Inflammatory macrophage treated with lipopolysaccharide for 1 hour (primary cell): ENCODE measurements at places on chromosomes 3 and 15.

DNA sequence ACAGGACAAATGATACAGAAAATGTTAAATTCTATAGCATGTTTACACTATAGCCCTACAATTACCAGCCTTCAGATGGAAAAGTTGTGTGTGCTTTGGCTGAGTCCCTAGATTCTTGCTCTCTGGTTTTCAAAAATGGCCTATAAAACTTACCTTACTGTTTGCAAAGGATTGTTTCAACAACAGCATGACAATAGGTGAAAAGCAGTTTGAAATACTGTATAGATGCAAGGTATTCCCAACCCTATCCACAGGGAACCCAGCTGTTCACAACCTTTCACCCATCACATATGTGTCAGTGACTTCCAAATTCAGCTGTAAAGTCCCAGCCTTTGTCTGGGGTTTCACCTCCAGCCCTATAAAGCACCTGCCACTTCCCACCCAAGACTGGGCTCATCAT lies 97.3 kb downstream of the NEK10 start:
- DNase-seq: no peak

DNA sequence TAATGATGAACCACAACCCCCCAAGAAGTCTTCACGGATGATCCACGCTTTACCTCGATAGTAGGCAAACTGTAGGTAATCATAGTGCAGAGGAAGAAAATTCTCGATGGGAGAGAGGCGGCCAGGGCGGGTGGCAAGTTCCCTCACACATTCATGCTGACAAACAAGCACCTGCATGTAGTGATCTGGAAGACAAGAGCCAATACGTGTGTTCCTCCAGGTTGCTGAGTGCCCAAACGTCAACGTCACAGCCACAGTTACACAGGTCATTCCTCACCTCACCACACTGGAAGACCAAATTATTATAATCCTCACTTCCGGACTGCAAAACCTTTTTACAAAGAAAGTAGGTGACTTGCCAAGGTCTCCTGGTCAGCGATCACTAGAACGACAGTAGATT lies 131.8 kb downstream of the P3H2 start:
- DNase-seq: no peak

DNA sequence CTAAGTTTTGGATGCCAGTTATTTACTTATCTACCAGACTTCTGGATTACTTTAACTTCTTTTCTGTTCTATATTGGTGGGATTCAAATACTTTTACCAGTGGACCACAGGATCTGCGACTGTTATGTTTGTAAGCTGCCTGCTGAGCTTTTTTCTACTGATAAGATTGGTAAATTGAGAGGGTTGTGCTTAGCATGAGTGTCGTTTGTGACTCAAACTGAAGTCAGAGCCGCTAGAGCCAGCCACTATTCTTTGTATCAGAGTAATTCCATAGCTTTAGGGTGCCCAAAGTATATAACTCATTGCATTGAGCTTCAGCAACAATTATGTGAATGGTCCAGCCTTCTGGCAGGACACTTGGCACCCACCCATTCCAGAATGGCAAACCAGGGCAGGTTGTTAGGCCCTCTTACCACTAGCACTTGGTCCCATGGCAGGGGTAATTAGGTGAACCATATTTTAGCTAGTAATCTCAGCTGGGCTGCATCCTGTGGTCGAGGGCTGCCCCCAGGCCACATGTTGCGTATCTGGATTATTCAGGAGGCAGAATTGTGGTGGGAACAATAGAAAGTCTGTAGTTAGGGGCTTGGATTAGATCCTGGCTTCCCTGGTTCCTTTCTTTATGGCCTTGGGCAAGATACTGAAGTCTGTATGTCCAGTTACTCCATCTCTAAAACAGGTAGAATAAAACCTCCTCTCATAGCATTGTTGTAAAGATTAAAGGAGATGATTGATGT lies 6.0 kb downstream of the PLCL2 start:
- no peak for DNase-seq

GRCh38 chr3:184067573-184068055 lies 14.8 kb downstream of the HTR3C start:
- DNase-seq: no peak

DNA sequence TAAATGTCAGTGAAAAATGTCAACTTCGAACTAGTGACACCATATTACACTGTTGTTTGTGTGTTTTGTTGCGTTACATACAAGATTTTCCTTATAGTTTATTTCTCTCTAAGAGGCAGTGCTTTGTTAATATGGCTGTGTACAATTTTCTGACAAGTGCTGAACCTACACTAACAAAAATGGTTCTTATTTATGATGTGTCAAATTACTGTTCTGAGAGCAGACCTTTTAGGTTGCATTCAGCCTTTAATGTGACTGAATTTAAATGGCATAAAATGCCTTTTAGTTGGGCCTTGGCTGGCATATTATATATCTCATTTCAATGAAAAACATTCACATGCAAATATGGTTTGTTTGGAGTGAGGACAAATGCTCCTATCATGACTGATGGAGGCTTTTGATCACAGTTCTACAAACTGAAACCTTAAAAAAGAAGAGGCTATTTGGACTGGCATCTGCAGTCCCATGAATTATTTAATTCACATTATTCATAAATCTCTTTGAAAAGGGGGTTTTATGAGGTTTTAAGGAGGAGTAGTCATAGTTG lies 750.6 kb downstream of the CADM2 start:
- DNase-seq: no peak

DNA sequence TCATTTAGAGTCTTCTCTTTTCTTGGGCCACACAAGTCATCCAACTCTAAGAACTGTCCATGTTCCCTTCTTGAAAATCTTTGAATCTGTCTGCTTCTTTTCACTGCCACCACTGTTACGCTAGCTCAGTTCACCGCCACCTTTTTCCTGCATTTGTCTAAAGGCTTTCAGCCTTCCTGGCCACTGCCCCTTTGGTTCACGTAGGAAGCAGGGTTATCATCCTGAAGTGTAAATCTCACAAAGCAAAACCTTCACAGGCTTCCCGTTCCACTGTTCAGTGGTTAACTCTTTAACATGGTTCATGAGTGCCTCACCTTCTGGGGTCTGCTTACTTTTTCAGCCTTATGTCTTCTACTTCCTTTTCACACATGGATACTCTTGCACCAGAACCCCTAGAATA lies 26.3 kb upstream of the CCDC39 start:
- no peak for DNase-seq

DNA sequence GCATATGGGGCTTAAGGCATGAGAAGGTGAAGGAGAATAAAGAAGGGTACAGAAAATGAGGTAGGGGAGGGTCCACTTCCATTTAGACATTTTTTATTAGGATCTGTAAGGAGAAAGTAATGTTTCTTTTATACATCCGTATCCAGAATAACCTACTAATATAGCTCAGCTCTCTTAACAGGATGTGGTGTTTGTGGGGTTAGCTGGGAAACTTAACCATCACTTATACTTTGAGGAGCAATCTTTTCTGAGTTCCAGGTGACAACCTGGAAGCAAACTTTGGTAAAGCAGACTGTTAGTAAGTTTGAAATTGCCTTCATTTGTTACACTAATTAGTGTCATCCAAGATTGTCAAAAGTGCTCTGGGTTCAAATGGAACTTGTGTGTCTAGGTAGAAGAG lies 36.6 kb downstream of the BUB1B start:
- DNase-seq: no peak

DNA sequence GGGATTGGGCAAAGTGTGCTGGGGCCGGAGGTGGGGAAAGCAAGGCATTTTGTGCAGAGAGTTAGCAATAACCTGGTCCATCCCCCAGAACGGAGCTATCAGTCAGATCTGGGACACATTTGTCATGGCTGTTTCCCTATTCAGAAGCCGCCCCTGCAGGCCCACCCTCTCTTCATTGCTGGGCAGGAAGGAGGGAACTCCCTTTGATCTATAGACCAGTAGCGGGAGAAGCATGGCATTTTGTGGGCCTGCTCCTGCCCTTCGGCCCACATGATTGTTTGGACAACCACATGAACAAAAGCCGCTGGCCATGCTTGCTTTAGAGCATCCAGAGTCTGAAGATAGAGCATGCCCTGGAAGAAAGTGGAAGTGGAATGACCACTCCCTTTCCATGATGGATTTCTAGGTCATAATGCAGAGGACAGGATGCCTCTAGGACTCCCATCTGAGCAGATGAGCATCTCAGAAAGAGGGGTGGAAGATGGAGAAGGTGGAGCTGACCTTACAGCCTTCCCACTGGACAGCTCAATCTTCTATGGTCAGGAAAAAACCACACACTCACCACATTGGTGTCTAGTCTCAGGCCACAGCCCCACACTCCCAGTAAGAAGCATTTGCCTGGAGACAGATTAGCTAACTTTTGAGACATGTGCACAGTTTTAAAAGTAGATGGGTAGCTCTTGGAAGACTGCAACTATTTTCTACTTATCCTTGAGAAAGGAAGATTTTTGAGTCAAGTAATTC lies 11.9 kb upstream of the LRTM1 start:
- DNase-seq: no peak

DNA sequence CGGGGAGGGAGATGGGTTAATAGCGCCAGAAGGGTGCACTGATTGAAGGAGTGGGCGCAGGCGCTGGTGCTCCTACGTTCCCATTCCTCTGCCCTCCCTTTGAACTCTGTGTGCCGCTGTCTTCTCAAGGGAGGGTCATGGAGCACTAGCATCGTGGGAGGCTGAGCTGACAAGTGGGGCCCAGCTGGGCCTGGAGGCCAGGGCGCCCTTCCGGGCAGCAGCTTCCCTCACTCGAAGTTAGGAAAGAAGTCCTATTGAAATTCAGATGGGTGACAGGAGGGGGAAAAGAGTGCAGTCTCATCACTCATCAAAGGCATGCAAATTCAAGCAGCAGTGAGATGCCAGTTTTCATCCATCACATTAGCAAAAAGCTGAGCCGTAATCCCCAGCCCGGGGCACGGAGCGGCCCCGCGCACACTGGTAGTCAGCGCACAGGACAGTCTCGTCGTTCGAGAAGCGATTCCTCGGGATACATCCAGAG lies 128.2 kb downstream of the LRRK1 start:
- no peak for DNase-seq

DNA sequence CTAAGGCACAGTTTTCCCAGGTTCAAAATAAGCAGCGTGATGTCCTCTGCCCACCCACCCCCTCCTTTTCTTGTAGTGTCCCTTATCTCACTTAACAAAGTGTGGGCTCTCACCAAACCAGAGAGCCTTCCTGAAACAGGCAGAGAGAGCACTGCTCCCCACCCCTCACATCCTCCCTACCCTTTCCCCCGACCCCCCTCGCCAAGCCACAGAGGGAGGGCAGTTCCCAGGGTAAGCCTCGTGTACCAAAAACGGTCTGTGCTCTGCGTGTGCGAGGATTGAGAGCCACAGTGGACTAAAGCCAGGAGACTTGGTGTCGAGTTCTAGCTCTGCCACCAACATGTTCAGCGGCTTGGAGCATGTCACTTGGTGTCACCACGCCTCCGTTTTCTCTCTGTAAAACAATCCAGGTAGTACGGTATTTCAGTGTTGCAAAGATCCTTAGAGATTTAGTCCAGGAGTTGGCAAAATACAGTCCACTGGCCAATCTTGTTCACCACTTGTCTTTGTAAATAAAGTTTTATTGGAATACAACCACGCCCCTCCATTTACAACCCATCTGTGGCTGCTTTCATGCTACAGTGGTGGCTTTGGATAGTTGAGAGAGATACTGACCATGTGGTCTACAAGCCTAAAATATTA lies 249.9 kb downstream of the OPA1 start:
- no peak for DNase-seq

DNA sequence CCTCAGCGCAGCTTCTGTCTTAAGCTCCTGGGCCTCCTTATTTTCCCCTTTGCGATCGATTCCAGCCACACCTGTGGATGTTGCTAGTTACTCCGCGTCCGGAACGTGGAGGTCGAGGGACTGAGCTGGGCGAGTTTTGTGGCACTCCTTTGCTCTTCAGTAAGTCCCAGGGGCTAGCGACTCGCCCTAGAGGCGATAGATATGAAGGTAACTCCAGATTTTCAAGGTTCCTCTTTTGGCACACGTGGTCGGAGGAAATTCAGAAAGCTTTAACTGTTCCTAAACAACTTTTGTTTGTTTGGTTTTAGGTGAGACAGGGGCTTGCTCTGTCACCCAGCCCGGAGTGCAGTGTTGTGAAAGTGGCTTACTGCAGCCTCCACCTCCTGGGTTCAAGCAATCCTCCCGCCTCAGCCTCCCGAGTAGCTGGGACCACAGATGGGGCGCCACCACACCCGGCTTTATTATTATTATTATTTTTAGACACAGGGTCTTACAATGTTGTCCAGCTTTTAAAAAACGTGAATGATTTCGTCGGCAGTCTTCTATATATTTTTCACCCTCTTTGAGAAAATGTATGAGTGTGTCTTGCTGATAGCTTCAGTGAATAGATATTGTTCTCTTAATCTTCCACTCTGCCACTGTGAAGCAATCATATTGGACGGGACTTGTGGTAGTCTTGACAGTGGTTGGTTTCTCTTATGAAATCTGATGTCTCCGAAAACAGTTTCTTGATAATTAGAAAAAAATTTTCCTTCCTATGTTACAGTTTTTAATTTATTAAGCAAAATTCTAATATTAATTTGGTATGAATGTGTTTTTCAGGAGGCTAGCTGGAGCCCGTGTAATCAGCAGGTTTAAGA lies 785 bp downstream of the MFSD1 start:
- peak; percentile 61 for DNase-seq

- DNase-seq: no peak
These were observed 68.0 kb downstream of the TIPARP start for GRCh38 chr3:156742401-156742800.

GRCh38 chr15:85592148-85592547 lies 202.6 kb downstream of the KLHL25 start:
- DNase-seq: no peak

- no peak for DNase-seq
These were observed 30.0 kb upstream of the CYP11A1 start for GRCh38 chr15:74397239-74398068.

GRCh38 chr15:90609242-90610180 lies 79.8 kb downstream of the CRTC3 start:
- no peak for DNase-seq

- DNase-seq: no peak
These were observed 10.6 kb downstream of the UBR1 start for GRCh38 chr15:43095243-43095642.

- no peak for DNase-seq
These were observed 193.2 kb downstream of the GOLGA6L6 start for GRCh38 chr15:20348291-20348899.

DNA sequence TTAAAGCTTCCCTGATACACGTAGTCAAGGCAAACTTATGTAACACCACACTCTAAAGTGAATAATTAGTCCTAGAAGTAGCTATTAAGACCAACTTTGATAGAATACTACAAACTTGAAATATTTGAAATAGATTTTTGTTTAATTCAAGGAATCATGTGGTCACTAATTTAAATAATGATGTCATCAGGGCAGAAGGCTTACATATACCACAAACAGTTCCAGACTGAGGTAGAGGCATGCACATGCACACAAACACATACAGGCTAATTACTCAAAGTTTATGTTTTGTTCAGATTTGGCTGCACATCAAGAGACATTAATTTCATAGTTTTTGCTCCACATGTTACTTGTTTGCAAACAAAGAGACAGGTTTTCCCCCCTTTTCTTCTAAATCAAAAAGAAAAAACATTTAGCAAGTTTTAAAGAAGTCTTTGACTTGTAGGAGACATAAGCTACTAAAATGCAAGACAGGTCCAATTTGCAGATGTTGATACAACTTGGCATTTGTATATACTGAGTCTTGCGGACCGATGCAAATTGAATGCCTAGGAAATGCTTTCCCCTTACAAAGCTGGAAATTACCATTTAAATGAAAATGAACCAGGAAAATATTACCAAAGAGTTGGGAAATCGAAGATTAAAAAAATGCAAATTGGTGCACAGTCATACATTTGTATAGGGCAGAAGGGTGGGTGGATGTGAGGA lies 594.8 kb downstream of the MAGI1 start:
- DNase-seq: no peak
